ENCODE measurements at places on chromosomes 12 and 14. TPM values are rescaled to one million over a fixed set of nuclear protein-coding genes. Genes with fewer than 3 reads are reported as not detected.
A peak's percentile ranks its signal among the peaks of the same experiment; 100 is the strongest.

The GIT2 gene
- 54.4 TPM for total RNA-seq

The HOXC11 gene
- total RNA-seq: 2.9 TPM

The SRRM4 gene
- not detected for total RNA-seq

The ANKRD33 gene
- not detected for total RNA-seq

The CD4 gene
- 1.9 TPM for total RNA-seq

The ORAI1 gene
- 9.7 TPM for total RNA-seq

The KRR1 gene
- total RNA-seq: 27.4 TPM

The TSPAN11 gene
- total RNA-seq: 0.32 TPM

The USP44 gene
- total RNA-seq: 5.2 TPM

The RAD9B gene
- total RNA-seq: 1.3 TPM

The GMPR2 gene
- total RNA-seq: 76.7 TPM

The ARG2 gene
- 3.9 TPM for total RNA-seq

The ALG10B gene
- 4.8 TPM for total RNA-seq

The TAS2R30 gene
- total RNA-seq: 9.1 TPM

The PALS1 gene
- 38.4 TPM for total RNA-seq

GRCh38 chr14:101219896-101220703 is 316.6 kb upstream of the RTL1 start:
- peak; percentile 87 for DNase-seq

DNA sequence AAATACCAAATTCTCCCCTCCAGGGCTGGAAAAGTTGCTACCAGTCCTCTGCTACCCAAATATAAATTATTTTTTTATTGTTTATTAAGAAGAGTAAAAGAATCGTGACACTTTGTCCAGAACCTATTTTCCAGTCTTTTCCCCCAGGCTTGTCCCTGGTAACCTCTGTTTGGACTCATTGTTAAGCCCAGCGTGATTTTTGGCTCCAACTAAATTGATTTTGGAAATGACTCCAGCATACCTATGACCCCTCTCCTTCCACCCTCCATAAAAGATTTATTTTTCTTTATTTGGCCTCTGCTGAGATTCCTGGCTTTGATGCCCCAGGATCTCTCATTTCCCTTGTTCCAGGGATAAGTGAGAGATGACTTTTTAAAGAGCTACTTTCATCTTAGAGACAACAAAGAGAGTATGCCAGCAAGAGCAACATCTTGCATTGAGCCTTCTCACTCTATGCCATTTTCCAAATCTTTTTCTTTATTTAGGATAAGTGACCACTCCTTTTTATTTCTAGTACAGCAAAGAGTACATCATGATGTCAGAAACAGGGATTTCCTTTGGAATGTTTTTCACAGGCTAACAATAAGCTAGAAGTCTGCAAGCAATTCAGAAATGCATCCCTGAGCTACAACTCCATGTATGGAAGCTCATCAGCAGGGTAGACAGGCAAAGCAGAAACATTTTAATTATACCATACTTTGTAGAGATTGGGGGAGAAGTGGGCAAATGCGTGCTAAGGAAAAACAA is 75.8 kb downstream of the DAD1 start:
- no peak for DNase-seq

GRCh38 chr12:14935031-14935430 is 3.3 kb downstream of the ERP27 start:
- DNase-seq: peak; percentile 41

- DNase-seq: no peak
Measured at GRCh38 chr14:99546234-99546879, 57.6 kb downstream of the CCDC85C start.

- peak; percentile 75 for DNase-seq
Measured at GRCh38 chr14:88667555-88668273, 104.9 kb downstream of the ZC3H14 start.

GRCh38 chr14:90981636-90982035 is 78.8 kb downstream of the RPS6KA5 start:
- peak; percentile 39 for DNase-seq

GRCh38 chr12:3113671-3114325 is 36.6 kb downstream of the TSPAN9 start:
- DNase-seq: no peak

DNA sequence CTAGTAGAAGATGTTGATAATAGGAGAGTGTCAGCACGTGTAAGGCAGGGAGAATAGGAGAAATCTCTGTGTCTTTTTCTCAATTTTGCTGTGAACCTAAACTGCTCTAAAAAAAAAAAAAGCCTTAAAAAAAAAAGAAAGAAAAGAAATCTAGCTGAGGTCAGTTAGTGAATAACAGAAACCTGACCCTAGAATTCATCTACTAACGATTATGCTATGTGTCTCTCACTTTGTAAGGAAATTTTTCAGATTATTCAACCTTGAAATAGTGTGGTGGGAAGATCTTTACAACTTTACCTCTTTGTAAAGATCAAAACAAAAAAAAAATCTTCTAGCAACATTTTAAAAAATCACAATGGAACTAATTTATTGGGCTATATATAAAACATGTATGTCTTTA is 995.7 kb downstream of the GALC start:
- no peak for DNase-seq

- DNase-seq: peak; percentile 69
Measured at GRCh38 chr14:99745307-99745951, 47.8 kb upstream of the EML1 start.

DNA sequence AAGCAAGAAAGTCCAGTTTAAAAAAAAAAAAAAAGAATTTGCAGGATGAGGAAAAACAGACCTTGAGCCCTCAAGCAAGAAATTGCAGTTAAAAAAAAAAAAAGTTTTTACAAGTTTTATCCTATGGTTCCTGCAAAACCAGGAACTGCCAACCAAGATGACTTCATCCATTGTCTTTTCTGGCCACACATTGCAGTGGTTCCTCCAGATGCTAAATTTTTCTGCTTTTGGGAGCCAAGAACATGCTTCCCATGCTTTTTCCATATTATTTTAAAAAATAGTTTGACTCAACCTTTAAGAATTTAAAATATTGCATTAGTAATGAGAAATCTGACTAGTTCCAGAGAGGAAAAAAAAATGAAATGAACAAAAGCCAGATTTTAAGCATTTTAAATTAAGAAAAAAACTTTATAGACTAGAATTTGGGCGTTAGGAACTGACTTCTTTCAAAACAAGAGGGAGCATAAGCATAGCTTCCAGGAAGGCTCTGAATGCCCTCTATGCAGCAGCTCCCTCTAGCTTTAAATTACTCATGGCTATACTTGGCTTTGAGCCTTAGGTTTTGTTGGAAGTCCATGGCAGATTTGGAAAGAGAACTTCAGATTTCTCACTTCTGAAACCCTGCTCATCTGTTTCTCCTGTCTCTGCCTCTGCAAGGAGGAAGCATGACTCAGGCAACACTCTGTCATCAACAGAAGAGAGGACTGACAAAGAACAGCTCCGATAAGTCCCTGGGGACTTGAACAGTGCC is 124.5 kb downstream of the GPR65 start:
- DNase-seq: peak; percentile 33

DNA sequence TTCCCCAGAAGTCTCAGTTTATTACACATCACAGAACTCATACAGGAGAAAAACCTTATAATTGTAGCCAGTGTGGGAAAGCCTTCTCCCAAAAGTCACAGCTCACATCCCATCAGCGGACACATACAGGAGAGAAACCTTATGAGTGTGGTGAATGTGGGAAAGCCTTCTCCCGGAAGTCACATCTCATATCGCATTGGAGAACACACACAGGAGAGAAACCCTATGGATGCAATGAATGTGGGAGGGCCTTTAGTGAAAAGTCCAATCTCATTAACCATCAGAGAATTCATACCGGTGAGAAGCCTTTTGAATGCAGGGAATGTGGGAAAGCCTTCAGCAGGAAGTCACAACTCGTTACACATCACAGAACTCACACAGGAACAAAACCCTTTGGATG is 20.1 kb downstream of the ZNF84 start:
- DNase-seq: peak; percentile 8

DNA sequence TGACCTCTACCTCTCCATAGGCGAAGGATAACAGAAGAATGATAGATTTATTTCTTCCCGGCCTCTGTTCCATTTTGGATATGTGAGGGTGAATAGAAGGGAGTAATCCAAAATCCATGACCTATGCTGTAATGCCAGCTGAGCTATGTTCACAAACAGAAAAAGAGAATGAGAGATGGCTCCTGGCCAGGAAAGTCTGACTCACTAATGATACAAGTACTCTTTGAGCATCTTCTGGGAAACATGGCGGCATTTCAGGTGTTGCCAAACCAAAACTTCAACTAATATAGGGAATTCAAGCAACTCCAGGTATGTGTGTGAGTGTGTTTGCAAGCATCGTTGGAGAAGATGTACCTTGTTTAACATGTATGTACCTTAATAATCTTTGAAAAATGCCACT is 55.1 kb downstream of the MED13L start:
- peak; percentile 87 for DNase-seq

- DNase-seq: no peak
Measured at GRCh38 chr12:694734-695503, 31.7 kb upstream of the NINJ2 start.

DNA sequence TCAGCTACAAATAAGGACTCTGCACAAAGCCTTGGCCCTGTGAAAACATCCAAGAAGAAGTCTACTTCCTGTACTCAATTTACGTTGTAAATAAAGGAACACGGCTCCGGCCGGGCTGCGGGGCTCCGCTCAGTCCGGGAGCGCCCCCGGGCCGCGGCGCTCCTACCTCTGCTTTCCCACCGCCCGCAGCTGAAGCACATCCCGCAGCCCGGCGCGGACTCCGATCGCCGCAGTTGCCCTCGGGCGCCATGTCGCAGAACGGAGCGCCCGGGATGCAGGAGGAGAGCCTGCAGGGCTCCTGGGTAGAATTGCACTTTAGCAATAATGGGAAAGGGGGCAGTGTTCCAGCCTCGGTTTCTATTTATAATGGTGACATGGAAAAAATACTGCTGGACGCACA is 502.3 kb upstream of the FOXG1 start:
- DNase-seq: no peak

DNA sequence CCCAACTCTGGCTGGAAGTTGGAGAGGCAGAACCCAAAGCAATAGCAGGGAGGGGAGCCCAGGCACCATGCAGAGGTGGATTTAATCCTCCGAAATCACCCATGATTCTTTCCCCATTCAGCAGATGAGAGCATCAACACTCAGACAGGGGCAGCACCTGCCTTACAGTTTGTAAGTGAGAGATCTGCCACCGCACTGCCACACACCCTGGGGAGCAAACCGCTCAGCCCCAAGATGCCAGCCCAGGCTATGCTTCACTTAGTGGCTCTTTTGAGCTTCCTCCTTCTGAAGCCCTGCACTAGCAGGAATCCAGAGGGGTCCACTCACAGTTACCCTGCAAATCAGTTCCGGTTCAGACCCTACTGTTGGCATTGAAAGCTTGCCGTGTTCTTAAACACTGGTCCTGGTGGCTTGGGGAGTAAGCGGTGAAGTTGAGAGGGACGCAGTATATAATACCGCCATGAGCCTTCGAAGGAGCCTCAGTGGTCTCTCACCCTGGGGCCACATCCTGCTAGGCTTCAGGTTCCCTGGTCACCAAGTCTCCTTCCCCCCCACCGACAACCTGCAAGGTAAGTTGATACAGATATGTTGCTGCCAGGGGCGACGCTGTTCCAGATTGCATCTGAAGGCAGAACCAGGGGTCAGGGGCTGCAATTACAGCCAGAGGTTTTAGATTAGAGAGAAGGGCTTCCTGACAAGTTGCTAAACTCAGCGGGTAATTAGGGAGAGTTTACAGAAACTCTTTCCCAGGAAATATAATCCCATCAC is 72.0 kb upstream of the CCND2 start:
- DNase-seq: no peak

DNA sequence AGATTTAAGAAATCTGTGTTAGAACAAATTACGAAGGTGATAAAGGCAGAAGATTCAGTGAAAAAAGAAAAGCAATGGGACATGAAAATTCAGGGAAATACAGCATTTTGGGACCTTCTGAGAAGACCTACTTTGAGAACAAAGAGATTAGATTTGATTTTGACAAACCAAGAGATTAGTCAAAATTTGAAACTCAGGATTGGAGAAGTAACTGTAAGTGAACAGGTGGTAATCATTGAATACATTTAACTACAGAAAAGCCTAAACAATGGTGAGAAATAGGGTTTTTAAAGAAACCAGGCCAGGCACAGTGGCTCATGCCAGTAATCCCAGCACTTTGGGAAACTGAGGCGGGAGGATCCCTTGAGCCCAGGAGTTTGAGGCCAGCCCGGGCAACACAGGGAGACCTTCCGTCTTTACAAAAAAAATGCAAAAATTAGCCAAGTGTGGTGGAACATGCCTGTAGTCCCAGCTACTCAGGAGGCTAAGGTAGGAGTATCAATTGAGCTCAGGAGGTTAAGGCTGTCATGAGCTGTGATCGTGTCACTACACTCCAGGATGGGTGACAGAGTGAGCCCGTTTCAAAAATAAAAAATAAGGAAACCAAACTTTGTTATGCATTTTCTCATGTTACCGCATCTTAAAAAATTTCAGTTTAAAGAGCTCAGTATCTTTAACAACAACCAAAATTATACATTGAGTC is 8.9 kb upstream of the SAV1 start:
- no peak for DNase-seq

DNA sequence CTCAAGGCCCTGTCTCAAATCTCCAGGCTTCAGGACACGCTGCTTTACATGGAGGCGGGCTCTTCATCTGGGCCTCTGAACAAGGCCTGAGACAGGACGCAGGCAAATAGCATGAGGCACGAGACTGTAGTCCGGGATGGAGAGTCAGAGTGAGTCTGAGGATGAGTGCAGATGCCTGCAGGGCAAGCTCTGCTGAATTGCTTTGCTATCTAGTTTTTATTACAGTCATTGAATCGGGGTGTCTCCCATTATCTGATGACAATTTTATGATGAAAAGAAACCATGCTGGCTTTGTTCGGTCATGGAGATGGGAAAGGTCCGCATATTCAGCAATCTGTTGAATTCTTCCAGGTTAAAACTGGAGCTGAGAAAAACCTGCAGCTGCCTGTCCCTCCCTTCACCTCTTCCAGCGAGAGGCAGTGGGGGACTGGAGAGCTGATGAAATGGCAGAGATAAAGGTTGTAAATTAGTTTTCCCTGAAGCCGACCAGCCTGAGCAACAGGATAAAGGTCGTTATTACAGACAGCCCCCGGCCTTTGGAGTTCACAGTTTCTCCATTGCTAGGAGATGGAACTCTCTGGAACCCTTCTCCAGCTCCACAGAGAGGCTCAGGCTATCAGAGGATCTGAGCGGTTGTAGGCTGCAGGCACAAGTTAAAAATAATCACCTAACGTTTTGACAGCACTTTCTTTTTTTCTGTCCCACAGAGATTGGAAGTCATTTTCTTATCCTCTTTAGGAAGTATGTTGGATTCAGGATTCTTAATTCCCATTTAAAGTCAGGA is 1.3 kb upstream of the ADGRD1 start:
- DNase-seq: peak; percentile 12
